ENCODE measurements at places on chromosomes 11 and 22.

DNA sequence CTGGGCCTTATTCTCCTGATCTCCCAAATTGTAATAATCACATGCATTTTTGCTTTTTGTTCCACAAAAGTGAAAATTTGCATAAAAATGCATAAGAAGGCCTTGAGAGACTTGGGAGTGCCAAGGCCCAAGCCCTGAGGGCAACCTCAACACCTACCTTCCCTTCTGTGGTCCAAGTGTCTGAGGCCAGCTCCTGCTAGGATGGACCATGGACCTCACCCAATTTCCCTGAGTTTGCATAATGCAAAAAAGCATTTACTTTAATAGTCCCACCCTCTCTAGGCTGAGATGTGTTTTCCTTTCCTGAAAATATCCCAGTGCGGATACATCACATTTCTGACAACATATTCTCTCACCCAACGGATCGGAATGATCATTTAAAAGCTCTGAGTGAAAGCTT is 194.1 kb upstream of the TENM4 start:
- no peak for DNase-seq

- no peak for DNase-seq
These were observed 54.3 kb upstream of the MUC15 start for GRCh38 chr11:26626346-26626745.

GRCh38 chr11:34957606-34958005 is 41.2 kb downstream of the PDHX start:
- no peak for DNase-seq

GRCh38 chr11:110069158-110069737 is 23.9 kb upstream of the ZC3H12C start:
- DNase-seq = no peak

DNA sequence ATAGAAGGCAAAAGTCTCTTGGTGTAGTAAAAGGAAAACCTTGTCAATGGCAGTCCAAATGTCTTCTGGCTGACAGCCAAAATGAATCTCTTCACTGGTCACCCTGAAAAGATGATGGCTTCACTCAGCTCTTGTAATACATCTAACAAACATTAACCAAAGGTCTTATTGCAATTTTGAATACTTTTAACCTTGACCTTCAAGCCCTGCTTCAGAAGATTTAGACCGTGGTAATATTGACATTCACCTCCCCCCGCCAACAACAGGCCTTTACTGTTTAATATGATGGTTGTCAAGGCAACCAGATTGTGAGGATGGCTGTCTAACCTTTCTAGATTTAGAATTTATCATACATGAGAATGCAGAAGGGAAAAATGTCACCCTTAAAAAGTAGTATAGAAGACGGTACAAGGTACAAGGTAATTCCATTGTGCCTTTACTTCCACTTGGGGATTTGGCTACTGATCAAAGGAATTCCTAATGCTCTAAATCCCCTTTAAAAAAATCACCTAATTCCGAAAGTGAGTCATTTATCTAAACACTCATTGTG is 342.3 kb downstream of the LARGE1 start:
- DNase-seq = no peak

GRCh38 chr11:86765203-86765602 is 35.1 kb upstream of the PRSS23 start:
- DNase-seq = no peak

DNA sequence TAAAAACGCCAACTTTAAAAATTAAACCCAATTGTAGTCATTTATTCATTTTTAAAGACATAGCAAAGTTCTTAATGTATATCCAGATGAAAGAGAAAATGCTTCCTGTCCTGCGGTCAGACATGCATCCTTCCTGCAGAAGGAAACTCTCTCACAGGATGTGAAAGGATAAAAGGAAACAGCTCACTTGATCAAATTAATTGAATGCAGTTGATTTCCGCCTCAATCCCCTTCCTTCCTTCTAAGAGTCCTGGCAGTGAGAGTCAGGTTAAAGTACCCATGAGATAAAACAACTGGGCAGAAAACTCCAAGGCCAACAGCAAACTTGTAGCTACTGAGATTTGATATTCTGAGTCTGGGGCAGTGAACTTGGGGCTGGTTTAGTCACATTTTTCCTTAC is 38.5 kb downstream of the CWC15 start:
- no peak for DNase-seq

- no peak for DNase-seq
These were observed 4.4 kb downstream of the CACNA1I start for GRCh38 chr22:39574779-39575551.

DNA sequence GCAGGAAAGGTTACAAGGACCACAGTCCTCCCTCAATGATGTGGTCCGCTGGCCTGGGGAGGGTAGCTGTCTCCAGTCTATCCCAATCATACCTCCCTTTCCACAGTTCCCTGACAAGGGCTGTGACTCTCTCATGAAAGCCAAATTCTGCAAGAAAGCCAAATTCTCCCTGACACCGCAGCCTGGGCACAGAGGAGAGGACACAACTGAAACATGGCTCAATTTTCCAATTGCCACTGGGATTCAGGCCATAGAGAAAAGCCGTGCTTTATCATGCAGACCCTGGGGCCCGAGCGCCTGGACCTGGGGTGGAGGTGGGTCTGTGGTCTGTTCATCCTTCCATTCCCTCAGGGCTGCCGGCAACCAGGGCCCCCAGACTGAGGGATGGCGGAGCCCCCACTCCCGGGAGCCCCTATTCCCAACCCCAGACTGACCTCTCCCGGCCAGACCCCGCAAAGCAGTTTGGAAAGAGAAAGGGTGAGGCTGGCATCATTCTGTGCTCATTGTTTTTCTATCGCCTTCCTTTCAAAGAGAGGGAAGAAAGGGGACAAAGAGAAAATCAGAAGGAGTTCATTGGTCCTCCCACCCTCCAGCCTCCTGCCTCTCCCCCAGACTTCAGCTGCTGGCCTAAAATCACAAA is 239.5 kb downstream of the BUD13 start:
- no peak for DNase-seq

- no peak for DNase-seq
These were observed 4.4 kb downstream of the DTX4 start for GRCh38 chr11:59176330-59176729.

DNA sequence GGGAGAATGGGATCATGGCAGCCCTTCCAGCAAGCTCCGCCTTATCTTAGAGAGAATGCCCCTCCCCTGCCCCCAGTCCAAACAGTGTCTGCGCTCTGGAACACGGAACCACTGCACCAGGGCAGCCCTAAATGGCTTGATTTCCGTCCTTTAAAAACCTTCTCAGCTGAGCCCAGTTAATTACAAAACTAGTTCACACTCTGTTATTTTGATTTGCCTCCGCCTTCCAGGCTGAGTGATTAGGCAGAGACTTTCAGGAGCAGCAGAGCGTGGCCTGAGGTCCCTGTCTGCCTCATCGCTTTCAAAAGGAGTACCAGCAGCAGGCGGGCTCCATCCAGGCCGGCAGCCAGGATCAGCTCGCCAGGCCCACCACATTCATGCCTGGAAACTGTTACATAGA is 313.0 kb downstream of the BRD1 start:
- no peak for DNase-seq

- DNase-seq = no peak
These were observed 6.2 kb downstream of the TOLLIP start for GRCh38 chr11:1303126-1303821.

- DNase-seq = no peak
These were observed 178.4 kb downstream of the NAV2 start for GRCh38 chr11:19891022-19891421.

DNA sequence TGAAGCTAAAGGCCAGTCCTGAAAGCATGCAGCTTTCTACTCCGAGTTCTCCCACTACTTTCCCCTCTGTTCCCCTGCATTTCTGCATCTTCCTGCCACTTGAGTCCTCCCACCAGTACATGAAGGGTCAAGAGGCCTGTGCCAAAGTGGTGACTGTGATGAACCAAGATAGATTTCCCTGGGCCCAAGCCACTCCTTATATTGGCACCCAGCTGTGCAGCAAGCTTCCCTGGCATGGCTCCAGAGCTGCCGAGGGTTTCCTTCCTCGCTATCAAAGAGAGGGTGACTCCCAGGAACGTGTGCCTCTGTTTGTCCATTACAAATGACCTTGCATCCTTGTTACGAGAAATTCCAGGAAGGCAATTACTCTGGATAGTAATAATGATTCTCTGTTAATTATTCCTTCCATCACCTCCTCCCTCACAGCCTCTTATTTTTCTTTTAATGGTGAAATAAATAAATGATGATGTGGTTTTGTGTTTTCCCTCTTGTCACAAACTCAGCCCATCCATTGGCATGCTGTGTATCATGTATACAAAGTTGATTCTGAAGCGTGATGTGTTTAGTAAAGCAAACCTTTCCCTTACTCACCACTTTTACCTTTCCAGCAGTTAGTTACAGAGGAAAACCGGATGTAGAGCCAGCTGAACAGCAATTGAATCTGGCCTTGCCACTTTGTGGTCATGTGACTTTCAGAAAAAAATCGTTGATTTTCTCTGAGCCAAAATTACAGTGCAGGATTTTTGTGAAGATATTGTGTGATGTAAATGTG is 8.3 kb downstream of the SRSF8 start:
- DNase-seq = no peak

- peak; percentile 36 for DNase-seq
These were observed 1.1 kb upstream of the RPLP2 start for GRCh38 chr11:808427-809286.

DNA sequence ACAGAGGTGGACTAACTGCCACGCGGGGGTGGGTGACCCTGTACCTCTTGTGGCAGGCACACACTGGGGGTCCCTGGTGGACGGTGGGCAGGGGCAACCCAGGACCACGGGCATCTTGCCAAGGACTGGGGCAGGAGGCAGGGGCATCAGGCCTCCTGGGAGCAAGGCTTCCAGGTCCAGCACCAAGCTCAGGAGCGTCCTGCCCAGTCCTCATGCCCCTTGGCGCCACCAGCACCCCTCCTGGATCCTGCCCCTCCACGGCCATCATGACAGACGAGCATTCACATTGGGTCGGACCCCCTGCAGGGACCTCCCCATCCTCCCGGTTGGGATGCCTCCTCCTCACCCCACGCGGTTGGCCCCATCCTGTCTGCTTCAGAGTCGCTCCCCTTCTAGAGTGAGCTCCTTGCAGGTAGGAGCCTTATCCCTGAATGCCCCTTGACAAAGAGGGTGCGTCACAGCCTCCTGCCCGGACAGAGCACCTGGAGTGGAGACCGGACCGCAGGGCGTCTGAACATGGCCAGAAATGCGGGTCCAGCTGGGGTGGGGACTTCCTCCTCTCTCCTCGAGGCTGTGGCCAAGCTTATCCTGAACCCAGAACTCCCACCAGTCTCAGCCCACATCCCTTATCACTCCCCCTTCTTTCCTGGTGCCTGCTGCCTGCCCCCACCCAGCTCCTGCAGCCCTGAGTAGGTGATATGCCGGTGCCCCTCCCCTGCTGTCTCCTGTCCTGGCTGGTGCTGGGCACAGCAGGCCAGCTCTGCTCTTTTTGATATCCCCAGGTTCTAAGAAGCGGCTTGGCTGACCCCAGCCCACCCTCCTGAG is 40.3 kb downstream of the IGF2 start:
- DNase-seq = no peak

GRCh38 chr11:27693398-27693797 is 6.9 kb downstream of the BDNF start:
- DNase-seq = no peak

DNA sequence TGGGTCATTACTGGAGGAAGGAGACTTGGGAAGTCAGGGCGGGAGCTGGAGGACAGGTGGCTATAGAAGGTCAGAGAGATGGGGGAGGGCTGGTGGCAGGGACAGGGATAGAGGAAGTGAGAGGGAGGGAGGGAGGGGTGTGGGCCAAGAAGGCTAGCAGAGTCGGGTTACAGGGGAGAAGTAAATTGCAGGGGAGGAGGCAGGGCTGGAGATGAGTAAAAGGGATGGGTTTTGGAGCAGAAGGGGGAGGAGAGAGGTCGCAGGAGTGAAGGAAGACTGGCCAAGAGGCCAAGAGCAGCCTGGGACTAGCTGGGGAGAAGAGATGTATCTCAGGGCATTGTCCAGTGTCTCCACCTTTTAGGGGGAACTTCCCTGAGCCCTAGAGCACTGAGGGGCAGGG is 33.0 kb downstream of the LRRC10B start:
- no peak for DNase-seq

DNA sequence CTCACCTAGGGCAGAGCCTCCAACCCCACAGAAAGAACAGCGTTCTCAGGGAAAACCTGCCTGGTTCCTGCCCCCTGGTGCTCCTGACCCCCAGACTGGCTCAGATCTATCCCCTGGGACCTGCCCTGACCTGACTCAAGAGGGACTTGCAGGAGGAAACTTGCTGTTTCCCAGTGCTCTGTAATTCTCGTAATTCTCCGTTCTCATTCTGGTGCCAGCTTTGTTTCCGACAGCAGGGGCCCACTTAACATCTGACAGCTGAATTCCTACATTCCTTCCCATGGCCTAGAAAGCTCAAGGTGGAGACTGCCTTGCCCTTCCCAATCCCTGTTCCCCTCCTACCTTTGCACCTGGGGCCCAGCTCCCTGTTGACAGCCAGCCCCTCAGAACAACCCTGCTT is 12.5 kb upstream of the CSF2RB start:
- DNase-seq = no peak

DNA sequence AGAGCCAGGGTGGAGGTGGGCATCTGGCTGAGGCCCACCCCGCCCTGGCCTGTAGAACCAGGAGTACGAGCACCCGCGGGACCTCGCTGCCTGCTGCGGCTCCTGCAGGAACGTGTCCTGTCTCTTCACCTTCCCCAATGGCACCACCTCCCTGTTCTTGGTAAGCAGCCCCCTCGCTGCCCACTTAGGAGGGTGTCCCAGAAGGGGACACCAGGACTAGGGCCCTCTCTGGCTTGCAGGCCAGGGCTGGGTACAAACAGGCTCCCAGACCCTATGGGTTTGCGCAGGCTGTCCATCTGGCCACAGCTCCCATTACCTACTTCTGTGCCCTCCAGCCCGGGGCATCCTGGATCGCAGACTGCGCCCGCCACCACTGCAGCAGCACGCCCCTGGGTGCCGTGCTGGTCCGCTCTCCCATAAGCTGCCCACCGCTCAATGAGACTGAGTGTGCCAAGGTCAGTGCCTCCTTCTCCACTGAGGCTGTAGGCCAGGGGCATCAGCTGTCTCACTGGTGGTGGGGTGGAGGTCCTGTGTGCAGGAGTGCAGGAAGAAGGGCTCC is 77.5 kb upstream of the MYOD1 start:
- no peak for DNase-seq

- DNase-seq = peak; percentile 34
These were observed 5.3 kb downstream of the NEAT1 start for GRCh38 chr11:65427691-65428577.

DNA sequence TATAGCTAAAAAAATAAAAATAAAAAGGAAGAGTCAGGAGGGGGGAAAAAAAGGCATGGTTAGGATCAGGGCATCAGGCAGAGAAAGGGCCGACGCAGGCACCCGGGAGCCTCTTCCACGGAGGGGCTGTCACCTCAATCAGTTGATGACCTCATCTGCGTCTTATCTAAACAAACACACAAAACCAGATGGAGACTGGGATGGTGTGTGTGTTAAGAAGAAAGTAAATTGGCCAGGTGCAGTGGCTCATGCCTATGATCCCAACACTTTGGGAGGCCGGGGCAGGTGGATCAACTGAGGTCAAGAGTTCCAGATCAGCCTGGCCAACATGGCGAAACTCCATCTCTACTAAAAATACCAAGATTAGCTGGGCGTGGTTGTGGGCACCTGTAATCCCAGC is 63.6 kb downstream of the DHCR7 start:
- no peak for DNase-seq

Data from stimulated activated naive CD4-positive, alpha-beta T cell treated with Interleukin-2 at 50 U/mL for 16 hours (primary cell).